Thymus (tissue), 14 donors: ENCODE measurements at places on chromosomes 1 and 21. TPM values are rescaled to one million over a fixed set of nuclear protein-coding genes. Genes with fewer than 3 reads are reported as not detected.

- DNase-seq = no peak
Observed at GRCh38 chr1:3508757-3509415, 54.4 kb downstream of the ARHGEF16 start.

- no peak for DNase-seq
Observed at GRCh38 chr1:175185903-175186302, 6.7 kb downstream of the KIAA0040 start.

GRCh38 chr1:116853680-116854402, 55.9 kb upstream of the PTGFRN start:
- no peak for DNase-seq

GRCh38 chr1:34787461-34788420, 5.1 kb upstream of the GJA4 start:
- DNase-seq = no peak

GRCh38 chr1:70498666-70499065, 87.6 kb downstream of the CTH start:
- no peak for DNase-seq

The KIF26B gene
- 1.6 TPM for total RNA-seq

The PKP1 gene
- total RNA-seq = 14.1 TPM

The RGS8 gene
- 0.19 TPM for total RNA-seq

The CACHD1 gene
- total RNA-seq = 4.6 TPM
